ENCODE measurements at places on chromosomes 16 and 17. TPM values are rescaled to one million over a fixed set of nuclear protein-coding genes. Genes with fewer than 3 reads are reported as not detected.
A peak's percentile ranks its signal among the peaks of the same experiment; 100 is the strongest.

KRTAP9-2 gene
- not detected for total RNA-seq

DNA sequence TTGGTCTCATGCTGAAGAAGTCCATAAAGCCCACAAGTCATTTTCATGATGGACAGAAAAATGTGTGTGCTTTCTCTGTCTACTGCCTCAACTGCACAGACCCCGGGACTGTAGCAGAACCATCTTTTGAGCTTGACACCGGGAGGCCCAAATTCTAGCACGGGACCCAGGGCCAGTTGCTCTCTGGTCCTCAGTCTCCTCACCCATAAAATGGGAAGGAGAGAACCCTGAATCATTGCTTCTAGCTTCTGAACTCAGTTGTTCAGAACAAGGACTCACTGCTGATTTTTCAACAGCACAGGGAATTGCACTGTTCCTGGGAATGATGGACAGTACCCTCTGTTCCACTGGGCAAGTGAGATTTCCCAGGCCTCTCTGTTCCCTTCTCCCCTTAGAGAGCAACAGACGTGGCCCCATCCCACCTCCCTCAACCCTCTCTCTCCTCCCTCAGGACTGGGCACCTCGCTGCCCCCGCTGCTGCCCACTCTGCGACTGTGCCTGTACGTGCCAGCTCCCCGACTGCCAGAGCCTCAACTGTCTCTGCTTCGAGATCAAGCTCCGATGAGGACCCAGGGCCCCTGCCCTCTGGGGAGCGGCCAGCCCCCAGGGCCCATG is 2.2 kb upstream of the ALDOA start:
- peak overlapping the region; percentile 97 for H3K4me3 ChIP-seq
- no peak for DNase-seq
- H3K36me3 ChIP-seq, result peaks cover 31% of the 10 kb centered on the region
- H3K4me1 ChIP-seq, result peaks cover 20% of the 10 kb centered on the region

DNA sequence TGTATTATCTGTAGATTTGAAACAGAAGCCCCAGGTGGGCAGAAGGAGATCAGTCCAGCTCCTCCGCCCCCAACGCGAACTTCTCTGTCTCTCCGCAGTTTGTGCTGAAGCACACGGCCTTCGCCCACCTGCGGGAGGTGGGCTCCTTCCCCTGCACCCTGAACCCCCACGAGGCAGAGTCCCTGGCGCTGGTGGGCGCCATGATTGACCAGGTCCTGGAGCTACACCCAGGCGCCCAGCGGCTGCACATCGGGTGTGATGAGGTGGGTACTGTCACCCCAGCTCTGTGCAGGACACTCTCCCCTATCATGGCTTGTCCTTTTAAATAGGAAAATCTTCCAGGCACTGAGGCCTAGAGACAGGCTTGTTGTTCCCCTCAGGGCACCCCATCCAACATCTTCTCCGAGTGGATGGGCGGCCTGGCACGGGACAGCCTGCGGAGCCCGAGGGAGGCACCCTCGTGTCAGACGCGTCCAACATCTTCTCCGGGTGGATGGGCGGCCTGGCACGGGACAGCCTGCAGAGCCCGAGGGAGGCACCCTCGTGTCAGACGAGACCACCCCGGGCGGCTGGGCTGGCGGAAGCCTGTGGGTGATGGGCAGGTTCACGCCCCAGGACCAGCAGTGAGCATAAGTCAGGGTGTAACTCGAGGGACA is 15.3 kb upstream of the OGFOD3 start:
- peaks cover 13% of the 10 kb centered on the region for H3K4me1 ChIP-seq
- H3K27me3 ChIP-seq, result no peaks in the 10 kb centered on the region
- peaks cover 1% of the 10 kb centered on the region for H3K36me3 ChIP-seq

GRCh38 chr17:61852857-61853256 is 10.5 kb downstream of the BRIP1 start:
- H3K4me1 ChIP-seq, result no peaks in the 10 kb centered on the region
- H3K27me3 ChIP-seq, result no peaks in the 10 kb centered on the region
- H3K36me3 ChIP-seq, result peaks cover 26% of the 10 kb centered on the region
- no peak for DNase-seq

DNA sequence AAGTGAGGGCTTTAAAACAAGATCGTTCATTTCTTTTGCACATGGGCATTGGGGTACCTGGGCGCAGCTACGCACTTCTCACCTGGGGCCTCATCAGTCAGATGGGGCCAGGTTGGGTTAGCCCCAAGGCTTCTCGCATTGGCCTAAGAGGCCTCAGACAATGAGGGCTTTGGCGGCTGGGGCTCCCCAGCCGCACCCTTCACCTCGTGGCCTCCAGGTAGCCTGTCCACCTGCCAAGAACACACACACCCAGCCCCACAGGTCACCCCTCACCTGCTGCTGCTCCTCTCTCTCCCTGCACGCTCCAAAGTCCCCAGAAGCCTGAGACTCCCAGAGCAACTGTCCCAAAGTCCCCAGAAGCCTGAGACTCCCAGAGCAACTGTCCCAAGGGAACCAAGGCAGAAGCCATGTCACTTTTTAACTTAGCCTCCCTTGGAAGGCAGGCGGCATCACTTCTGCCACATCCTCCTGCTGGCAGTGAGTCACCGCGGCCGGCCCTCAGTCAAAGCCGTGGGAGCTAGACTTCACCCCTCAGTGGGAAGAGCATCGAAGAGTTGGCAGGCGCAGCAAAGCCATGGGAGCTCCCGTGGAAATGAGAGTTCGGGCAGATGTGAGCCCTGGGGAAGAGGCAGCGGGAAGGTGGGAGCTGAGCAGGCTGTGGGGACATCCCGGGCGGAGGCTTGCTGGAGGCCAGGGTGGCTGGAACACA is 78.9 kb upstream of the PLCG2 start:
- H3K4me1 ChIP-seq, result peaks cover 2% of the 10 kb centered on the region
- DNase-seq, result no peak
- H3K27me3 ChIP-seq, result no peaks in the 10 kb centered on the region
- H3K4me3 ChIP-seq, result no peak overlapping the region
- H3K27ac ChIP-seq, result no peak overlapping the region

GRCh38 chr16:58124601-58124915 is 4.6 kb downstream of the CFAP20 start:
- H3K4me3 ChIP-seq, result no peak overlapping the region
- H3K4me1 ChIP-seq, result peaks cover 69% of the 10 kb centered on the region
- H3K27ac ChIP-seq, result no peak overlapping the region
- no peaks in the 10 kb centered on the region for H3K36me3 ChIP-seq
- no peak for DNase-seq

DNA sequence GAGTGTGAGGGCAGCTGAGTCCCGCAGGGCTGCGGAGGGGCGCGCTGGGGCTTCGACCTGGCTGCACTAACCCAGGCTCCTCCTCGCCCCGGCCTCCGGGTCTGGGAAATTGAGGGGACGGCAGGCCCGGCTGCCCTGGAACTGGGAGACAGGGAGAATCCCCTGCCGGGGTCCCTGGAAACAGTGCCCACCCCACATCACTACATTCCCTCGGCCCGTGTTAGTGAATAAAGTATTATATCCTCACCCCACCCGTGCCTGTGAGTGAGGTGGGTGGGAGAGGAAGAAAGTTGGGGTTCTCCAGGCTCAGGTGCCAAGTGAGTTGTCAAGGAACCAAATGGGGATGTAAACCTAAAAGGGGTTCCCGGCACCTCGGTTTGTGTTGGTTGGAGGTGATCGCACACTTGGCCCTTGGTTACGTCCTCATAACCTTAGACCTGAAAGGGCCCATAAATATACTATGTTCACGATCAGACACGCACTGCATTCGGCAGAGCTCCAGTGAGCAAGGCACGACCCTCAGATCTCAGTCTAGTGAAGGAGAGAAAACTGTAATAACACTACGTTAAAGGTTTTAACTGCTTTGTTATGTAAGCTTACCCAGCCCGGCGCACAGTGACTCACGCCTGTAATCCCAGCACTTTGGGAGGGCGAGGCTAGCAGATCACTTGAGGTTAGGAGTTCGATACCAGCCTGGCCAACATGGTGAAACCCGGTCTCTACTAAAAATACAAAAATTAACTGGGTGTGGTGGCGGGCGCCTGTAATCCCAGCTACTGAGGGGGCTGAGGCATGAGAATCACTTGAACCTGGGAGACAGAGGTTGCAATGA is 11.2 kb downstream of the ZNF771 start:
- H3K4me1 ChIP-seq, result peaks cover 28% of the 10 kb centered on the region
- DNase-seq, result no peak
- H3K27me3 ChIP-seq, result no peaks in the 10 kb centered on the region

NOD2 gene
- total RNA-seq, result 17.9 TPM

GRCh38 chr17:74153456-74153810 is 50.0 kb upstream of the RPL38 start:
- peaks cover 29% of the 10 kb centered on the region for H3K27me3 ChIP-seq
- no peaks in the 10 kb centered on the region for H3K4me1 ChIP-seq
- H3K36me3 ChIP-seq, result no peaks in the 10 kb centered on the region
- DNase-seq, result no peak
- no peak overlapping the region for H3K27ac ChIP-seq

DNA sequence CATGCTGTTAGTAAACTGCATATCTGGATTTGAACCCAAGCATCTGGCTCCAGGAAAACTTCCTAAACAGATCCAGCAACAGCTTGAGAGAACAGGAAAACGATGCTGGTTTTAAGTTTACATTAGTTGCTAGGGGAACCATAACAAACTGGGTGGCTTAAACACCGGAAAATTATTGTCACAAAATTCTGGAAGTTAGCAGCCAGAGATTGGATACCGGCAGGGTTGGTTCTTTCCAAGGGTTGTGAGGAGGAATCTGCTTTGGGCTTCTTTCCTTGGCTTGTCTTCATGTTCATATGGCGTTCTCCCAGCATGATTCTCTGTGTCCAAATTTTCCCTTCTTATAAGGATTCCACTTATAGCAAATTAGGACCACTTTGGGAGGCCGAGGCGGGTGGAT is 276.9 kb upstream of the TOM1L1 start:
- no peaks in the 10 kb centered on the region for H3K27me3 ChIP-seq
- H3K27ac ChIP-seq, result no peak overlapping the region
- no peaks in the 10 kb centered on the region for H3K36me3 ChIP-seq
- no peak overlapping the region for H3K4me3 ChIP-seq
- DNase-seq, result no peak

GRCh38 chr16:27374221-27374803 is 27.7 kb upstream of the IL21R start:
- H3K27ac ChIP-seq, result no peak overlapping the region
- peaks cover 7% of the 10 kb centered on the region for H3K36me3 ChIP-seq
- peak; percentile 56 for DNase-seq
- no peaks in the 10 kb centered on the region for H3K27me3 ChIP-seq
- H3K4me3 ChIP-seq, result no peak overlapping the region

DNA sequence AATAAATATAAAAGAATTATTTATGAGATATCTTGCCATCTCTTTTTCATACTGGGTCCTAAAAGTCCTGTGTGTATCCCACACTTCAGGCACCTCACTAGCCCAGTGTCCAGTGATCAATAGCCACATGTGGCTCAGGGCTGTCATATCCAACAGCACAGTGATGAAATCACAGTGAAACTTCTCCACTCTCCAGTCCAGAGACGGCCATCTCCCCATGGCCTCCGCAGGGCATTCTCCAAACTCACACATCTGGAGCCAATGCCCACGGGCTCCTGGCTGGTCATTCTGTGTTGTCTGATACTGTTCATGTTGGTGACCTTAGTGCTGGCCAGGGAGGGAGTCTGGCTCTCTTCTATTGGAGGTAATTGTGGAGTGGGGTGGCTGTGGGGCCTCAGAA is 125.2 kb upstream of the SDK2 start:
- no peak for DNase-seq
- H3K4me1 ChIP-seq, result no peaks in the 10 kb centered on the region
- no peak overlapping the region for H3K4me3 ChIP-seq

DNA sequence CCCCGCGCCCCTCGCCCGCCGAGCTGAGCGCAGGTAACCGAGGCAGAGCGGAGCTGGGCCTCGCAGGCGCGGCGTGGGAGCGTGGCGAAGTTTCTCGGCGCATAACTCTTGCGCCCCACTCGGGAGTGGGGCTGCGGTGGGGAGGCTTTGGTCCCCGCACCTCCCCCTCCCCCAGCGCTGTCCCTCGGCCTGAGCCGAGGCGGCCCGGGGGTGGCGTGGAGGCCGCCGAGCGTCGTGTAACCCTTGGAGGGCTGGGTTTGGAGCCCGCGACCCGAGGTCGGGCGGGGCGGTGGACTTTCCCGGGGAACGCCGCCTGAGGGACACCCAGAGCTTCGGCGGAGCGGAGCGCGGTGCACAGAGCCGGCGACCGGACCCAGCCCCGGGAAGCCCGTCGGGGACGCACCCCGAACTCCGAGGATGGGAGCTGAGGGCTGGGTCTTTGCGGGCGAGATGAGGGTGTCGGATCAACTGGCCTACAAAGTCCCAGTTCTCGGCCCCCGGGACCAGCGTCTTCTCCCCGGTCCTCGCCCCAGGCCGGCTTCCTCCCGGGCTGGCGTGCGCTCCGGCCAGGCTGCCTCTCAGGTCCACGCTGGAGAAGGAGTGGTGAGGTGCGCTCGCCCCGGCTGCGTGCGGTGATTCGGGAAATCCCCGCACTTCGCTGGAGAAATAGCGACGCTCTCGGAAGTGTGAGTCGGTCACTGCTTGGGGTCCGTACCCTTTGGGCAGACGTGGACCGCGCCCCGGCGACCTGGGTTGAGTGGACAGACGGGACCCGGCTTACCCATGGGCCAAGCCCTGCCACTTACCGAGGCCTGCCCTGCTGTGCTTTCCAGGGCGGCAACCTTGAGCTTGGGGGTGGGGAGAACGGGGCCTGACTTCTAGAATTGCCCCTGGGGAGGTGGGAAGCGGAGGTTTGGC is 168.4 kb downstream of the RAB11FIP4 start:
- H3K4me1 ChIP-seq, result peaks cover 26% of the 10 kb centered on the region
- H3K4me3 ChIP-seq, result peak overlapping the region; percentile 35
- no peaks in the 10 kb centered on the region for H3K36me3 ChIP-seq

GRCh38 chr17:81267390-81268067 is 27.6 kb downstream of the SLC38A10 start:
- H3K4me1 ChIP-seq, result peaks cover 3% of the 10 kb centered on the region
- no peak overlapping the region for H3K4me3 ChIP-seq
- no peak overlapping the region for H3K27ac ChIP-seq
- no peaks in the 10 kb centered on the region for H3K27me3 ChIP-seq

CD300H gene
- total RNA-seq, result not detected

All from activated CD4-positive, alpha-beta memory T cell treated with anti-CD3 and anti-CD28 coated beads for 36 hours (primary cell).